Renal pelvis (tissue), 12 donors: ENCODE measurements at places on chromosomes 12 and 14.

DNA sequence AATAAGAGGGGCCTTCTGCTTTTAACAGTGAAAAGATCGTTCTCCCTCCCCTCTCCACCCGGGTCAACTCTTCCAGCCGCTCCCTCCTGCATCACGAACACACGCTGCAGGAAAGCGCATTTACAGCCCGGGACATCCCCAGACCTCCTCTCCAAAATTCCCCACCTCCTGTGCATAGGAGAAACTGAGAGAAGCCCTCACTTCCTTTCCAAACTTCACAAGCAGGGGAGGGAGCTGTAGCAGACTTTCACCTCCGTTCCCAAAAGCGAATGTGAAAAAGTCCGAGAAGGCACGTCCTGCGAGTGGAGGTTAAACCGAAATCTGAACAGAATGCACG lies 513 bp downstream of the BCAT1 start:
- DNase-seq: no peak

- DNase-seq: no peak
These were observed 9.0 kb downstream of the BATF start for GRCh38 chr14:75531256-75531655.

DNA sequence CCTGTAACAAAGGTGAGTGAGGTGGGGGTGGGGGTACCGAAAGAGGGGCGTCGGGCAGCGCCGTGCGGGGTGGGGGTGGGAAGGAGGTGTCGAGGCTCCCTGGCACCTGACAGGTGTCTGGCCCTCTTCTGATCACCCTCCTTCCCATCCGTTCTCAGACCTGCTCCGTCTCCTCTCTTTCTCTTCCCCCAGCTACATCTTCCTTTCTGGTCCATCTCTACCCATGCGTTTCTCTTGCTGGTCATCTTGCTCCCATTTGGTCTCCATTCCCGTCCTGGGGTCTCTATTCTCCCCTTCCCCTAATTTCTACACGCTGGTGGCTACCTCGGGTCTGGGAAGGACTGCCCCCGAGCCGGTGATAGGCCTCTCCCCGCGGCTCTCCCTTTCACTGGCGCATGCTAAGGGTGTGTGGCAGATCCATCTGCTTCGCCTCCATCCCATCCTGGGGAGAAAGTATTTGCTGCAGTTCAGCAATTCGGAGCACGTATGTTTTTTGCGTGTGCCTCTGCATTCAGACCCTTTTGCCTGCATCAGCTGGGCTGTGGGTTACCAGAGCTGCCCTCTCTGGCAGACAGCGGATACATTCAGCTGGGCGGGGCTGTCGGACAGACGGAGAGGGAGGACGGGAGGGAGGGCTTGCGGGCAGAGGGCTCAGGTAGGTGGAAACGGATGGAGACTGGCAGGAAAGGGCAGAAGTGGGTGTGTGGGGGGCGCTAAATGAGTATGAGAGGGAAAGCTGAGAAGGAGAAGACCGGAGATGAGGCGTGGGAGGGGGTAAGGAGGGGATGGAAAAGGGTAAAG lies 730 bp downstream of the CLSTN3 start:
- DNase-seq: no peak

- DNase-seq: no peak
These were observed 268.8 kb downstream of the TTC8 start for GRCh38 chr14:89093083-89093730.

GRCh38 chr12:87444039-87444438 lies 585.2 kb downstream of the C12orf50 start:
- DNase-seq: no peak

- no peak for DNase-seq
These were observed 123.8 kb downstream of the NPAS3 start for GRCh38 chr14:33062476-33062875.

GRCh38 chr12:3122841-3123678 lies 45.9 kb downstream of the TSPAN9 start:
- no peak for DNase-seq

DNA sequence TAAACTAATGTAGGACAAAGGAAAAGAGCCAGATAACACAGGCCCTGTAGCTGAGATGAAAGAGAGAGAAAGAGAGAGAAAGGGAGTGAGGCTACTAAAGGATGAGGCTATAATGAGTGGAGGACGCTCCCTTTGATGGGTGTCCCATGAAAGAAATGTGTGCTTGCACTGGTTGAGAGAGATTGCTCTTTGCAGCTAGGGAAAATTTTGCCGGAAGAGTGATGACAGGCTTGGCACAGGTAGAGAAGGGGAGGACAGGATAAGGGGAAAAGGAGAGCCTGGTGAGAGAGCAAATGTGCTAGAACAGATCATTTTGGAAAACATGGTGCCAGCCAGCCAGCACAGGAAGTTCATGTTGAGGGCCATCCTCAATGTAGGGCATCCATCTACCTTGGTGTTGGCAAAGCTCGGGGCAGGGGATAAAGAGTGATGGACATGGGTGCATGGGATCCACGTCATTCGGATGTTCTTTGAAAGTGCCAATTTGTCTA lies 248.6 kb downstream of the BTG1 start:
- DNase-seq: no peak

DNA sequence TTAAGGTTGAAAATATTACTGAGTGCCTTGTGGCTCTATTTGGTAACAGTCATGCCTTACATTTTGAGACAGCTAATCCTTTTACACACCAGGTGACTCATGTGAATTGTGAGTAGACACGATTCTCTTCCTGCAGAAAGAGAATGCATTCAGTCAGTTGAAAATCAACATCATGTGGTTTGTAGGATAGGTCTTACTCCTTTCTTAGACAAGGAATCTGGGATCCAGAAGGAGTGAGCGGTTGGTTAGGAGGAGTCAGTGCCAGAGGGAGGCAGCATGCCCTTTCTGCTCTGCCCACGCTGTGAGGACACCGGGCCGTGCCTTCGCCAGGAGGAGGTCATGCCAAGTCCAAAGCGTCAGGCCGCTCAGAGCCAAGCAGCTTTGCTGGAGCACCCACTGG lies 47.6 kb downstream of the TRAF3 start:
- no peak for DNase-seq

DNA sequence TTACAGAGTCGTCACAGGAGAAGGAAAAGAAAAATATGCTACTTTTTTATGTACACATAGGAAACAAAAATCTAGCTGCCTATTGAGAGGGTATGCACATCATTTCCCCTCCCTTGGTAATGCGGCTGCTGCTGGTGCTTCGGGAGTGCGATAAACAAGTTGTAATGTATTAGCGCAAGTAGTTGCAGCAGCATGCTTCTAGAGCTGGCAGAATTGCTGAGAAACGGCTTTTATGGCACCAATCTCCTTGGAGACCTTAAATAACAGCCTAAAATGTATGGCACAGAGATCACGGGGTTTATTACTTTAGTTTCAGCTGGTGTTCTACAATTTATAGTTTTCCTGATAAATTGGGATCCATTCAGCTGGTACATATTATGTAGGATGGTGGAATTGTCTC lies 447.6 kb upstream of the TMPO start:
- DNase-seq: no peak

DNA sequence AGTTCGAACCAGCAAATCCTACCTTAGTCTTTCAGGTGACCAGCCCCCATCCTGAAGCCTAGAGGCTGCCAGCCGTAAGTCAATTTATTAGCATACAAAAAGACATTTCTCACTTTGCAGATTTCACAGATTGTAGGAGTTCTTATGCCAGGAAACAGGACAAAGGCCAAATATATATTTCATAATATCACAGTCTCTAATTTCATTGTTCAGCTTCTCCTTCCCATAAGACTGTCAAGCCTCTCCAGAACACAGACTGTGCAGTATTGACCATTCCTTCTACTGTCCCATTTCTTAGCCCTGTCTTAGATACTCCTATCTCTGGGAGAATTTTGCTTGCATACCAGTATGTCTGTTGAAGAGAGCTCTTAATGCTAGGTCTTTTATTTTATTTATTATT lies 89.2 kb upstream of the RESF1 start:
- DNase-seq: no peak

- DNase-seq: peak; percentile 51
These were observed 490 bp downstream of the PRORP start for GRCh38 chr14:35122696-35123387.

DNA sequence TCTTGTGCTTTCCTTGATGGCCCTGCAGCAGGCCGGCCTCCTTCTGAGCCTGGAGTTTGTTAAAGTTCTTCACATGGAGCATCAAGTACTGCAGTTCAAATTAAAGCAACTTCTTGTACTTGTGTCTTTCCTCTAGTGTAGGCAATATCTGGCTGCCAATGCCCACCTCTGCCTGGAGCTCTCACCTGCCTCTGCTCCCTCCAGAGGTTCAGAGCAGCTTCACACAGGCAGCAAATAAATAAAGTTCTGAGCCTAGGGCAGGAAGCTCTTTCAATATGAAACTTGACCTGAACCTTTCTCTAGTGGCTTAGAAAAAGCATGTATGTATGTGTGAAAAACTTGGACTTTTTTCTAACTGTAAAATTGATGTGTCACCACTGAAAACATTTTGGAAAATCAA lies 65.9 kb downstream of the ITPR2 start:
- no peak for DNase-seq

- DNase-seq: no peak
These were observed 21.8 kb downstream of the FUT8 start for GRCh38 chr14:65434216-65434850.

DNA sequence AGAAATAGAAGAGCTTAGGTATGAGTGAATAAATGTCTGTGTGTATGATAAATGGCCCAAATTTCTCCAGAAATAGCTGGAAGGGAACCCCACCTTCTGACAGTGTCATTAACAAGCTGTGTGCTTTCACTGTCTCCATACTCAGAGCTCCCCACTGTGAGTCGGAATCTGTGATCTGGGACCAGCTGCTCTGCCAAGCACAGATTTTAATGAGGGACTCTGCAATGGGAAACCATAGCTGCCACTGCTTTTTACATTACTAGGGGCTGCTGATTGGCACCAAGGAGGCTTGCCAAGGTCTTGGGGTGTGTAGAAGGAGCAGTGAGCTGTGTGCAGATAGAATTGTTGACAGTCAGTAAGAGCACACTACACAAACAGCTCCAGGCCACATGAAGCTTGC lies 244.2 kb upstream of the CCDC196 start:
- no peak for DNase-seq

DNA sequence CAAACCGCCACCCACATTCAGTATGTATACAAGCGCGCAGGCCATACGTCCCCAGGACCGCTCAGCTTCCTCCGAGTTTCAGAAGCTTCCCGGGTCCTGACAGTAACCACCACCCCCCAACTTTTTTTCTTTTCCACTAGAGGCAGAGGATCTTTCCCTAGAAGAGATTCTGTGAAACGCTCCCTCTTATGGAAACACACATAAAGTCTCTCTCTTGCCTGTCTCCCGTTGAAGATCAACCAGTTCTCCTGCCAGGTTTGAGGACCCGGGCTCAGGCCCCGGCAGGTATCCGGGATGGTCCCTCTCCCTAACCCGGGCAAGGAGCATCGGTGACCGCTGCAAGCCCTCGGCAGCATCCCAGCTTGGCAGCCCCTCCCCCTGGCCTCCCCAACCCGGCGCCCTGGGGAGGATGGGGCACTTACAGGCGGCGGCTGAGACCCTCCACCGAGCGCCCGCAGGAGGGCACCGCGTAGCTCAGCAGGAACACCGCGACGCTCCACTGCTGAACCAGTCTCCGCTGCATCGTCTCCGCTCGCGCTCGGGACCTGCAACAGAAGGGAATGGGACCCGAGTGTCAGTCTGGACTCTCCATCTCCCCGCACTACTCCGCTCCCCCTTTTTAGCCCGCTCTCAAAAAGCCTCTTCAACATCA lies 3.4 kb downstream of the PTHLH start:
- DNase-seq: no peak

DNA sequence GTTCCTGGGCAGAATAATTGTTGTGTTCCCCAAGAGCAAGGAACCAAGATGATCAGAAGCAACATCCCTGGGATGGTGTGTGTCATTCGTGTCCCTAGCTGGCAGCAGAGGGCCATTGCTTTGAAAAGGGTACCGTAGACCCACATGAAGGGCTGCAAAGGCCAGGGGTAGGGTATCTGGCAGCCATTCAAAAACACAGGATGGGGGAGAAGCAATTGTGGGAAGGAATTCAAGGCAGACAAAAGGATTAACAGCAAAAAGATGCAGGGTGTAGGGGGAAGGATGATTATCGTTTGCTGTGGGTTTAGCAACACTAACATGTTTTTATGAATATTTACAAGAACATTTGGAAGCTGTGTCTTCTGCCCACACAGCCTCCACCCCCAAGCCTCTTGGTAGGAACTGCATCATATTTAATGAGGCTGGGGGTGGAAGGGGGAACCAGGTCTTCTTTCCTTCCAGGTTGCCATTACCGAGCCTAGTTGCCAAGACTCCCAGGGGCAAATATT lies 169.0 kb upstream of the G2E3 start:
- DNase-seq: no peak

- no peak for DNase-seq
These were observed 9.4 kb upstream of the LRP1-AS start for GRCh38 chr12:57156701-57157403.

GRCh38 chr12:75508159-75508558 lies 3.2 kb downstream of the KRR1 start:
- DNase-seq: no peak

GRCh38 chr14:32006263-32007110 lies 70.6 kb upstream of the ARHGAP5 start:
- peak; percentile 49 for DNase-seq

DNA sequence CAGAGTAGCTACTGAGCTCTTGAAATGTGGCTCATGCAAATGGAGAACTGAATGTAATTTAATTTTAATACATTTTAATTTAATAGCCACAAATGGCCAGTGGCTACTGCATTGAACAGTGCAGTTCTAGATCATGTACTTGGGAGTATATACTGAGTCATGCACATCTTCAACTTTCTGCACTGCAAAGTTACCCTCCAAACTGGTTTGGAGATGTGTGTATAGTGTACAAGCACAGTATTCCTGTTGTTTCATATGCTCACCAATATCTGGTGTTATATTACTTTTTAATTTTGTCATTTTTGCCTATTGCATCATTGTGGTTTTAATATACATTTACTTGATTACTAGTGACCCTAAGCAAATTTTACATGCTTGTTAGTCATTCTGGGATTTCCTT lies 372.8 kb downstream of the NELL2 start:
- DNase-seq: no peak

GRCh38 chr14:59123975-59124374 lies 64.5 kb upstream of the DAAM1 start:
- DNase-seq: no peak

- DNase-seq: no peak
These were observed 72.3 kb downstream of the OTX2 start for GRCh38 chr14:56738020-56738419.

DNA sequence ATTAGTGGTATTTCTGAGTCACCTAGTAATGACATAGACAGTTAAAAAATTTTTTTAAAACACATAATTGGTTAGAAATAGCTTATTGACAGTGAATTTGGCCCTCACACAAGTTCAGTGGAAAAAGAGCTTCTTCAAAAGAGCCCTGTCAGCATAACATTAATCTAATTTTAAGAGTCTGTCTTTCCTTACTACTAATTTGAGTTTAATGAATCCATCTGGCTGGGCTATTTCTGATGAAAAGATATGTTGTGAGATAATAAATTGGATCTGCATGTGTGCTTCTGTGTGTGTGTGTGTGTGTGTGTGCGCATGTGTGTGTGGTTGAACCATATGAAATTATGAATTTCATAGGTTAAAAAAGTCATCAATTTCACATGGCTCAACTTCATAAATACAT lies 1045.2 kb downstream of the FLRT2 start:
- peak; percentile 20 for DNase-seq
